NCI-H1417 treated with DMSO at 0.1 percent for 48 hours (cell line): ENCODE measurements at places on chromosomes 7 and 10.

DNA sequence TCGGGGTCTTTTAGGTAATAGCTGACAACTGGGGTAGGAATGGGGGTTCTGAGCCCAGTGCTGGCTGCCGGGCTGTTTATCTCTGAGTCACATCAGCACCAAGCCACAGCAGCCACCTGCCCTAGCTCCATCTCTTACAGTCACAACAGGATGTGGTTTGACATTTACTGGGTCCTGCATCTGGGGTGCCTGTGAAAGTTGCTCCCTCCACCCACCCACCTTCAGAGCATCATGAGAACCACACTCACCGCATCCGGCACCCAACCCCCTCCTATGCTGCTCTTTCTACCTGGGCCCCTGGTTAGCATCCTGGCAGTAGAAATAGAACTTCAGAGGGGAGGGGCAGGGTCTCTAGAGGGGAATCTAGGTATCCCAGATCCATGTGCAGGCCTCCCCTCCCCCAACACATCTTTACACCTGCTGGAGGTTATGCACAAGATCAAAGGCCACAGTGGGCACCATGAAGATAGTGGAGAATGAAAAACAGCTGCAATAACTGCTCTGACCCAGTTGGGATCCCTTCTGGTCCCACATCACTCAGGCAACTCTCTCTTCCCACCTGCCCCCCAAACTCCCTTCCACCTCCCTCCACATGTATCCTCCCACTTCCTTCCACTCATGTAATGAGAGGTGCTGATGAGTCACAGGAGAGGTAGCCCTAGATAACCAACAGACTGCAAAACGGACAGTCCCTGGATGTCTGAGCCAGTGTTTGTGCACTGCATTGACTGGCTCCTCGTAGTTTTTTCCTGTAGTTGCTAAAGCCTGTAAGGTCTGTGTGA lies 38.2 kb downstream of the PRSS2 start:
- DNase-seq = no peak

DNA sequence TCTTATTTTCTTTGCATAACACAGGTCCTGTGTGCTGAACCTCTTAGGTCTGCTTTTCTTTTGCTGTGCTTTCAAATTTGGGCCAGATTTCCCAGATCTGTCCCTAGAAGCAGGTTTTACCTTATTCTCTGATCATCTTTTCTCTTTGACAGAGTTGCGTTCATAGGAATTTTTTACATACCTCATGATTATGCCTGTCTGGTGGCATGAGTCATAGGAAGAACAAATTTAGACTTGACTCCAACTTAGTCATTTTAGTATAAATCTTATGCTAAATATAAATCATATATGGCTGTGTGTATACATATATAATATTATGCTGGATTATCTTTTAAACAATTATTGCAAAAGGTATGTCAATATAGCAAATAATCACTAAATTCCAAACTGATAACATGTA lies 1038.9 kb downstream of the GRM8 start:
- DNase-seq = no peak

DNA sequence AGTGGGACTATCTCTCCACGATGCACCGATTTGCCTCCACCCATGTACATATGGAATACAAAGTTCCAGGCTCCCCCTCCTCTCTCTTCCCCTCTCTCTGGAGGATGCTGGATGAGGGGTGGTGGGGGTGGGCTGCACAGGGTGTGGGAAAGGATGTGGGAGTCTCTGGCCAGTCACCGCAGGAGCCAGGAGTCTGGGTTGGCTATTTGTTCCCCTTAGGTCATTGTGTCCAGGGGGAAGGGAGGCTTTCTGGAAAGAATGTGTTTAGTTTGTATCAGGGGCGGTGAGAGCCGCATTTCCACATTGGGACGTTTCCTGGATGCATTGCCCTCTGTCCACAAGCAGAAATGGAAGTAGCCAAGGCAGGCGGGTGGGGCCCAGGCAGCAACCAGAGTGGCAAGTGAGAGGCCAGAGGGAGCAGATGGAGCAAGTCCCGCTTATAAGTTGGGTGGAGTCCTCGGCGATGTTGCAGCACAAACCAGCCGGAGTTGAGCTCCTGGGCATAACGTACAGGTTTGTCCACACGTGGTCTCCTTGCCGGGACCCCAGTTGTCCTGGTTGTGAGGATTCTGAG lies 63.3 kb downstream of the ZNF777 start:
- no peak for DNase-seq

DNA sequence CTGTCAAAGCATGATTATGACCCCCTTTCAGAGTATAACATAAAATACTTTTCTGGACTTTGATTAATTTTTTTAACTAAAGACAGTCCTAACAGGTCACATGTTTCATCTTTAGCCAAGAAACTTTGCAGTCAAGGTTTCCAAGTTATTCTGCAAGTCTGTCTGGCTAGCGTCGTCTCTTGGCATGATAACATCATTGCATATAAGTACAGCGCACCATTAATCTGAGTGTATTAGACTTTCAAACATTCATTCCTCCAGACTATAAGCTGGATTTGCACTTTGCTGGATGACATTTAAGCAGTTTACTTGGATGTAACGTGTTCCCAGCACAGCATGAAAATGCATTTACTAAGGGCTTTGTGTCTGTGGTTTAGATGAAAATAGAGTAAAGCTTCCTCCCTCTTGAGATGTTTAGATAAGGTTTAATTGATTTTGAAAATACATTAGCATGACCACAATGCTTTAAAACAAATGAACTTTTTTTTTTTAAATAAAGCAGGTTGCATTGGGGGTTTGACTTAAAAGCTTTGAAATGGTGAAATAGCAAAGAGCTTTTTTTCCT lies 349.0 kb upstream of the MTPN start:
- DNase-seq = no peak

GRCh38 chr10:50536617-50537240 lies 87.0 kb downstream of the SGMS1 start:
- no peak for DNase-seq

GRCh38 chr7:72334698-72335097 lies 77.4 kb downstream of the CALN1 start:
- DNase-seq = no peak

DNA sequence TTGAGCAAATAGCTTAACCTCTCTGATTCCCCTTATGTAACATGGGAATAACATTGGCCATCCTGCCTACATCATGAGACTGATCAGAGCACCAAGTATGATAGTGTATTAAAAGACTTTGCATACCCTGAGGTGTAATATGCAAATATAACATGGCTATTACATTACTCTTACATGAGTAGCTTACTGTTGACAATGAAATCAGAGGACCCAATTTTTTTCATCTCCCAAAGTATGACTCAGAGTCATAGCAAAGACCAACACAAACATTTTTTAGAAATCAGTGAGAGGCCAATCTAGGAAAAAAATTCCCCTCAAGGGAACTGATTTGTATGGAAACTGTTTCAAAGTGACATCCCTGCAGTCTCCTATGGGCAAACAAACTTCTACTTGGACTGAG lies 47.0 kb upstream of the TMEM140 start:
- DNase-seq = no peak

- DNase-seq = no peak
These were observed 292.7 kb downstream of the RPS24 start for GRCh38 chr10:78326372-78326771.

GRCh38 chr7:102914585-102914984 lies 1.8 kb downstream of the LRRC17 start:
- DNase-seq = no peak

DNA sequence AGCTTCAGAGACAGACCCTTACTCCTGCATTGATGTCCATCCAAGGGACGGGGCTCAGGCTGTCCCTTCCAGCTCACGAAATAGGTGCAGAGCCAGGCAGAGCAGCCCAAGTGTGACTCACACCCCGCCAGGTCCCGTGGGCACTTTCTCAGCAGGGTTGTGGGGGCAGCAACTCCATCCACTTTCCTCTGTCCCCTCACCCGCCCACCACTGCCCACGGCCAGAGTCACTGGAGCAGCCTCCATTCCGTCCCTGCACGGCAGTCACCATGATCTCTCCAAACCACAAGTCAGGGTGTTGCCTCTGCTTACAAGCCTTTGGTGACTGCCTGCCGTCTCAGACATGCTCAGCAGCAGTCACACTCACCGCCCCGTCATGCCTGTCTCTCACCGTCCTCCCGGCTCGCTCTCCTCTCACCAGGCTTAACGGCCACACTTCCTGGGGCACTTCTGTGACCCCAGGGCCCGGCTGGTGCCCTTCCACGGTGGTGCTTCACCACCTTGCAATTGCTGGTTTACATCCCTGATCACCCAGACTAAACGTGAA lies 39.3 kb downstream of the CALML3 start:
- no peak for DNase-seq

GRCh38 chr10:36002445-36002844 lies 360.3 kb upstream of the FZD8 start:
- no peak for DNase-seq

DNA sequence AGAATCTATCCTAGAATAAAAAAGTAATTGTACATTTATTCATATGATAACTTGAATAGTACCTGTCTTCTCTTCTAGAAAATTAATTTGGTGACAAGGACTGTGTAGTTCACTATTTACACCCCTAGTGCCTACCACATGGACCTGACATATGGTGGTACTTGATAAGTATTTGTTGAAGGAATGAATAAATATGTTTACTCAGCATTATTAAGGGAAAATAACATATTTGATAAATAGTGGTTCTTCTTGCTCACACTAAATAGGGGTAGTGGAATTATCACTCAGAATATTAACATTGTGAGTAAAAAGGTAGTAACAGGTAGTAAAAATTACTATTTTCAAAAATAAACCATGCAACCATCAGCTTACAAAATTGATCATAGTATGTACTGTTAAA lies 2.8 kb downstream of the SHTN1 start:
- DNase-seq = no peak

DNA sequence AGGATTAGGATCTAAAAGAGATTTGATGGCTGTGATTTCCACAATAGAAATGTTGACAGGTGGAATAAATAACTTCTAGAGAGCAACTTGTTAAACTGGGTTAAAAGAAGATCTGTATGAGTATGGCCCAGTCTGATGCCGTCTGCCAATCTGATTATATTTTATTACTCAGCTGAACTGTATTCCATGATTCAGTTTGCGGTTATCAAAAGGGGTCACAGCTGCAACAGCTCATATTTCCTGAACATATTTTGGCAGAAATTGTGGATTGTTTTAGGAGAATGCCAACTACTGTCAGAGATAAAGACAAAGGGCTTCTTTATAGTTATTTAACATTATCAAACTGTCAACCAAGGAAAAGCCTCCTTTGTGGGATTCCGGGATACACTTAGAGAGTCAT lies 244.8 kb upstream of the MINDY3 start:
- DNase-seq = no peak

DNA sequence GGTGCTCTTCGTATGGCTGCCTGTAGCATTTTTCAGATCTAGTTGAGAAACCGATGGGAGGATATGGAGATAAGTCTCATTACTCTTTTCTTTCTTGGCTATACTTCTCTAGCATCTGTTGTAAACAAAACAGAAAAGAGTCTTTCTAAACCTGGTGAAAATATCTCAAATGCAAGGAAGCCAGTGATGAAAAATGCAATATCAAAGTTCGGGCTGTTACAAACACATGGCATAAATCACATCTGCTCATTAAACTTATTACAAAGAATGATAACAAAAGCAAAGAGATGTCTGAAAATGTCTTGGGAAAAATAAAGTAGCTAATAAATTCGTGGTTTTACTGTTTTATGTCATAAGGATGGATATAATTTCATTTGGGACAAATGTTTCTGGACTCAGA lies 71.8 kb upstream of the IGFBP3 start:
- no peak for DNase-seq

GRCh38 chr7:25886387-25887240 lies 265.4 kb upstream of the NFE2L3 start:
- DNase-seq = no peak

DNA sequence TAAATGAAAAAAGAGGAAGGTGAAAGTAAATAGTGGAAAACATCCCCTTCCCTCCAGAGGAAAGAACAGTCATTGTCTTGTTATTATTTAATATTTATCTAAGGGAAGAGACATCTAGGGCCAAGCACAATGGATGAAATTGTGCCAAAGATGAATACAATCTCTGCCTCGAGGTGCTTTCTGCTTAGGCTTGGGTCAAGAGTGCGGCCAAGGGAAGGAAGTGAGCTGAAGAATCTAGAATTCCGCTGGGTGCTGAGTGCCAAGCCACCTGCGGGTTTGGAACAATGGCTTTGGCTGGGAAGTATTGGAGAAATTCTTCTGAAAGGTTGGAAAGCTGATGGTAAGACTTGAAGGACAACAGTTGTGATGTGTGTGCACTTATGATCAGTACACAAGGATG lies 531.3 kb upstream of the FZD8 start:
- no peak for DNase-seq

- no peak for DNase-seq
These were observed 38.9 kb upstream of the RSU1 start for GRCh38 chr10:16856092-16856491.

DNA sequence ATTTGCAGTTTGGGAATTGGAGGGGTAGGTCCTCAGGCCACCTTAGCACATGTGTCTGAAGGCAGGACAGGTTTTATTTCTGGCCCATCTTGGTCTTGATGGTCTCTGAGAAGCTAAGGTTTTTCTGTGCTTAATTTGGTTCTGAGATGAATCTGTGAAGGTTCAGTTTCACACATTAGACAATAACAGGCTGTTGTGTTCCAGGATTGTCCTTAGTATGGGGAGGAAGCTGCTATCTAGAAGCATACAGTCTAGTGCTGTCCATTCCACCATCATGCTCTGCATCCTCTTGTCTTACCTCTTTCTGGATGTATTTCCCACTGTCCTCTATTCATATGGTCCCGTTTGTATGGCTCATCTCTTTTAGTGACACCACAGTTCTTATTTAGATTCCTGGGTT lies 7.1 kb downstream of the UBE2D1 start:
- no peak for DNase-seq

- DNase-seq = no peak
These were observed 102.3 kb downstream of the MKX start for GRCh38 chr10:27643301-27643700.

GRCh38 chr7:82105463-82105862 lies 335.6 kb upstream of the HGF start:
- no peak for DNase-seq

- no peak for DNase-seq
These were observed 148.3 kb downstream of the ARID5B start for GRCh38 chr10:62049624-62050345.

DNA sequence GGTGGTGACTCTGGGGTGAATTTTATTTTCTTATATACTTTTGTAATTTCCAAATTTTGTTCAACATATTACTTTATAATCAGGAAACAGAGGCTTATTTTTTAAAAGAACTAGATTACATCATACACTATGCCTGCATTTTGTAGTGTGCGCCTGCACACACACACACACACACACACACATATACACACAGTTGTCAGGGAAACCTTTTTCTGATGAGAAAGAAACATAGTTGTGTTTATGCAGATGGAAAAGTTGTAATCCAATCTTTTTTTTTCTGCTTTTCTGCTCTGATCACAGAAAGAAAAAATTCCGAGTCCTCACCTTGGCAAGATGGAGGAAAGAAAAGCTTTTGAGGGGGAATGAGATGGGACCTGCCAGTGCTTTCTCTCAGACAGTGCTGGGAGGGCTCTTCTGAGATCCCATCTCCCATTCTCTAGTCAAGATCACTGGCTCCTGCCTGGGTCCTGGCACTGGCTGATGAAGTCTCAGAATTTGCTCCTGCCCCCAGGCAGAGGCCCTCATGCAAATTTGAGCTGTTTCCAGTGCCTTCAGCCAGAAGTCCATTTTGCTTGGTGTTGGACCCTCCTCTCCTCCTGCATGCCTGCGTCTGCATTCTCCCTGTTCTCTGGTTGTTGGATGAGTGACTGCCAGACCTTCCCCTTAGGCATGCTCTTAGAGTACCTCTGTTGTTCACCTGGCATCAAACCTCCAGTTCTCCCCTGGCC lies 59.7 kb downstream of the TLL2 start:
- no peak for DNase-seq
